ENCODE measurements at places on chromosomes 12 and 14. TPM values are rescaled to one million over a fixed set of nuclear protein-coding genes. Genes with fewer than 3 reads are reported as not detected.

CCDC197 gene
- total RNA-seq = not detected

CCDC38 gene
- total RNA-seq = 0.05 TPM

STYK1 gene
- total RNA-seq = 0.33 TPM

FAM177A1 gene
- 25.3 TPM for total RNA-seq

LRP1-AS gene
- not detected for total RNA-seq

TMEM132C gene
- 0.24 TPM for total RNA-seq

DPPA3 gene
- 0.19 TPM for total RNA-seq

- H3K4me3 ChIP-seq = no peak overlapping the region
- DNase-seq = peak; percentile 39
- H3K27ac ChIP-seq = no peak overlapping the region
- H3K27me3 ChIP-seq = no peaks in the 10 kb centered on the region
- no peaks in the 10 kb centered on the region for H3K4me1 ChIP-seq
- H3K36me3 ChIP-seq = no peaks in the 10 kb centered on the region
Measured at GRCh38 chr12:28222081-28222700, 31.9 kb downstream of the CCDC91 start.

DNA sequence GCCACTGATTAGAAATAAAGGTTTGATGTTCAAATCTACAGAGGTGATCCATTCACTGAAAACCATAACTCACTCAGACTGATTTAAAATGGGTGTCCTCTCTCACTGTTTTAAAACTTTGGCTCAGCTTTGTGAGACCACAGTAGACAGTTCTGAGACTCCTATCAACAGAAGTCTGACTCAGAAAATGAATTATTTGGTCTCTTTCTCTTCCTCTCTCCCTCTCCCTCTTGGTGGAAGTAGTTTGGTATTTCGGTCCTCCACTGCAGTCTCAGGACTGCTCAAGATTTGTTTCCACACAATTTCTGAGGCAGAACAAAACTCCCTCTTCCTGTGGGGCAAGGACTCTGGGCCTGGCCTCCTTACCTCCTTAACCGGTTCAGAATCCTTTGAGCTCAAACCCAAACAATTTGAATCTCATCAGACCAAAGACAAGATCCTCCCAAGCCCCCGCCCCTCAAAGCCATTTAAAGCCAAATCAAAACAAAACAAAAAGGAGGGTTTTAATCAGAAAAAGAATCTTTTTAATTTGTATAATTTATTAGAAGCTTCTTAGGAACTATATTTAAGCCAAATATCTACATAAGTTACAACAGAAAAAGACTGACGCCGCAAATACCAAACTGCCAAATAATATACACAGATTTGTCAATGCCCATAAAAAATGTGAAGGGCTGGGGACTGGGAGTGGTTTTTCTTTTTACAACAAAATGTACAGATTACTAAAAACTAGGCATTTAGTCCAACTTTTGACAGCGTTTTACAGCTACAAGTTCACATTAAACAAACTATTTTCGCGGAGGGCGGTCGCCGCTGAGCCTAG is 3.9 kb downstream of the NKX2-1 start:
- H3K4me1 ChIP-seq = no peaks in the 10 kb centered on the region
- no peaks in the 10 kb centered on the region for H3K36me3 ChIP-seq
- DNase-seq = no peak
- H3K27me3 ChIP-seq = peaks cover 91% of the 10 kb centered on the region
- no peak overlapping the region for H3K27ac ChIP-seq

DNA sequence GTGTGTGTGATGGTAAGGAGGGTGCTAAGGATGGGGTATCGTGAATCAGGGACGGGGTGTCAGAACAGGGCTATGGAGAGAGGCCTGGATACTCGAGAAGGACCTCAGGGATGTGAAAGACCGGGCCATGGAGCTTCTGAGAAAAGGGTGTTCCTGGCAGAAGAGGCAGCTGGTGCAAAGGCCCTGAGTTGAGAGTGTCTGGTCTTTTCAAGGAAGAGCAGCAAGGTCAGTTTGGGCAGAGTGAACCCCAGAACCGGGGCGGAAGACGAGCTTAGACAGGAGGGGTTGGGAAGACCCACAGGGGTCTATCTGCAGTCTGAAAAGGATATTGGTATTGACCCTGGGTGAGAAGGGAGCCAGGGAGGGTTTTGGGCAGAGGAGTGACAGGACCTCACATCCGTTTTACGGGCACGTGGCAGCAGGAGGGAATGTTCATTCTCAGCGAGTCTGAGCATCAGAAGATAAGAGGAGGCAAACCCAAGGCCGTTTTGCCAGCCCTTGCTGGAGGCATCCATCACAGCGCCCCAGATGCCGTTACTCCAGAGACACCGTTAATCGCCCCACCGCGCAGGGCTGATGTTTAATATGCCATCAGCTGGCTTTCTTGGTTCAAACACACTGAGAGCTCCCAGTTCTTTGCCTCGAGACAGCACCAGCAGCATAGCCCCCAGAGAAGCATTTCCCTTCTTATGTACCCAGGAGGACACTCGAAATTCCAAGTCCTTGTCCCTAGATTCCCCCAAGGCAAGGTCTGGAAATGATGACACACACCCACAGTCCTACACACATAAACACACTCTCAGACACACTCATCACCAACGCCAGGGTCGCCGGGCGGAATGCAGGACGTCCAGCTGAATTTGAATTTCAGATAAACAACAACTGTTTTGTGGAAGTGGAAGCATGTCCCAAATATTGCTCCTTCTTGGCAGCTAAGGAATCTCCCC is 41.4 kb upstream of the EML1 start:
- H3K4me1 ChIP-seq = peaks cover 4% of the 10 kb centered on the region
- no peak overlapping the region for H3K4me3 ChIP-seq
- H3K27me3 ChIP-seq = peaks cover 52% of the 10 kb centered on the region
- no peaks in the 10 kb centered on the region for H3K36me3 ChIP-seq

GRCh38 chr14:20350860-20351259 is 7.4 kb downstream of the PARP2 start:
- peaks cover 26% of the 10 kb centered on the region for H3K36me3 ChIP-seq
- H3K27ac ChIP-seq = no peak overlapping the region
- no peaks in the 10 kb centered on the region for H3K4me1 ChIP-seq
- no peak for DNase-seq
- no peak overlapping the region for H3K4me3 ChIP-seq

GRCh38 chr14:74414403-74415114 is 11.5 kb downstream of the SYNDIG1L start:
- DNase-seq = no peak
- H3K4me3 ChIP-seq = no peak overlapping the region
- peaks cover 25% of the 10 kb centered on the region for H3K27me3 ChIP-seq
- H3K27ac ChIP-seq = no peak overlapping the region
- H3K36me3 ChIP-seq = no peaks in the 10 kb centered on the region

GRCh38 chr12:58470266-58471010 is 449.9 kb downstream of the LRIG3 start:
- no peaks in the 10 kb centered on the region for H3K4me1 ChIP-seq
- H3K36me3 ChIP-seq = no peaks in the 10 kb centered on the region
- no peak for DNase-seq

DNA sequence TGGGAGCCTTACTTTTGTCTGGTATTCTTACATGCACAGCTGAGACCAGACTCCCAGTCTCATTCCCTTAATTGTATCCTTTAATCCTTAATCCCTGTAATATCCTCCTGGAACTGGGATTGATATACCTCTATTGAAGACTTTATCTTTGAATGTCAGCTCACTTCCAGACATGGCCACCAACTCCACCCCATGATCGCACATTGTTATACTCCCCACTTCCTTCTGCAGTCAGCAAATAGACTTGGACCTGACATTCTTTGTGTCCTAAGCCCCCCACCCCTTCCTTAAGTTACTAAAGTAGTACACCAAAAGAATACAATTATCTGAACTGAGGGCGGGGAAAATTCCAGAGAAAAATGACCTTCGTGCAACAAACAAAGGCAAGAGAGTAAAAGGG is 8.6 kb upstream of the OSBPL8 start:
- no peaks in the 10 kb centered on the region for H3K36me3 ChIP-seq
- H3K4me3 ChIP-seq = no peak overlapping the region
- H3K27ac ChIP-seq = no peak overlapping the region

- no peak overlapping the region for H3K4me3 ChIP-seq
- H3K27me3 ChIP-seq = no peaks in the 10 kb centered on the region
- H3K27ac ChIP-seq = no peak overlapping the region
- no peaks in the 10 kb centered on the region for H3K4me1 ChIP-seq
- no peak for DNase-seq
- no peaks in the 10 kb centered on the region for H3K36me3 ChIP-seq
Measured at GRCh38 chr12:24929953-24930352, 18.9 kb downstream of the BCAT1 start.

DNA sequence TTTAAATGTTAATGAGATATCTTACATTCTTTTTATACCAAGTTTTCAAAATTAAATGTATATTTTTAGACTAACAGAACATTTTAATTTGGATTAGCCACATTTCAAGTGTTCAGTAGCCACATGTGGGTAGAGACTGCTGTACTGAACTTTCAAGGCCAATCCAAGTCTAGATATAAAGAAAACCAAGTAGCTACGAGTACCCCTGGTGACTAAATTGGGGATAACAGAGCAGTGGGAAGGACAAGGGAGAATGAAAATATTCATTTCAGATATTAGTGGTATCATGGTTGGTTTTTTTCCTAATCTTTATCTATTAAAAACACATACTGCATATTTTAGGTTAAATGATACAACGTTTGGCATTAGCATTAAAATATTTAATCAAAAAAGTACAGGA is 69.4 kb upstream of the RHOJ start:
- H3K4me1 ChIP-seq = no peaks in the 10 kb centered on the region
- H3K36me3 ChIP-seq = no peaks in the 10 kb centered on the region
- no peak overlapping the region for H3K4me3 ChIP-seq
- no peaks in the 10 kb centered on the region for H3K27me3 ChIP-seq
- no peak overlapping the region for H3K27ac ChIP-seq

- DNase-seq = no peak
- H3K4me3 ChIP-seq = no peak overlapping the region
- no peaks in the 10 kb centered on the region for H3K27me3 ChIP-seq
- H3K36me3 ChIP-seq = no peaks in the 10 kb centered on the region
Measured at GRCh38 chr12:126668961-126669360, 1598.0 kb upstream of the TMEM132C start.

GRCh38 chr14:20904393-20905029 is 13.3 kb downstream of the RNASE3 start:
- H3K4me3 ChIP-seq = no peak overlapping the region
- no peak overlapping the region for H3K27ac ChIP-seq
- no peaks in the 10 kb centered on the region for H3K36me3 ChIP-seq
- DNase-seq = no peak
- no peaks in the 10 kb centered on the region for H3K27me3 ChIP-seq

DNA sequence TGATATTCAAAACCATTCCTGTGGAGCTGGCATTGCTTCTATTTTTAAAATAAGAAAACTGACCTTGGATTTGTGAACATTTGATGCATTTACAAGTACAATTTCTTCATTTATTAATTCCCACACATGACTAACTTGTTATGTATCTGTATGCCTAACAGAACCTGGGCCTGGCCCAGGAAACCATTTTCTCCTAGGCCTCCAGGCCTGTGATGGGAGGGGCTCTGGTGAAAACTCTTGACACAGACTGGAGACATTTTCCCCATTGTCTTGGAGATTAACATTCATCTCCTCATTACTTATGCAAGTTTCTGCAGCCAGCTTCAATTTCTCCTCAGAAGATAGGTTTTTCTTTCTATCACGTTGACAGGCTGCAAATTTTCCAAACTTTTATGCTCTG is 42.0 kb downstream of the GLIPR1L2 start:
- H3K4me1 ChIP-seq = peaks cover 1% of the 10 kb centered on the region
- no peaks in the 10 kb centered on the region for H3K27me3 ChIP-seq
- no peak overlapping the region for H3K4me3 ChIP-seq
- no peaks in the 10 kb centered on the region for H3K36me3 ChIP-seq
- H3K27ac ChIP-seq = no peak overlapping the region
- DNase-seq = no peak

DNA sequence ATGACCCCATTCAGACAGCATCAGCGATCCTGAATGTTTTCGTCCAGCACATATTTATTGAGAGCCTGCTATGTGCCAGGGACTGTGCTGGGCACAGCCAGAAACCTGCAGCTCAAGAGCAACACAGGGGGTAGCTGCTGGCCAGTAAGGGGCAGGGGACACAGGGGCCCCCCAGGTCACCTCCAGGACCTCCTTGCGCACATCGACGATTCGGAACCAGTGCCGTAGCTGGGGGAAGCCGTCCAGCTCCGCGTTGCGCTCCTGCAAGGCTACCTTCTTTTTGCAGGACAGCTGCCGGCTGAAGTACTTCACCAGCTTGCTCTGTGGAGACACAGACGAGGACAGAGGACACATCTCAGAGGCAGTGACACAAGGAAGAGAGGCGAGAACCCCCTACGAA is 108.7 kb downstream of the KSR2 start:
- H3K27ac ChIP-seq = no peak overlapping the region
- no peak for DNase-seq
- no peaks in the 10 kb centered on the region for H3K27me3 ChIP-seq
- no peaks in the 10 kb centered on the region for H3K4me1 ChIP-seq
- no peaks in the 10 kb centered on the region for H3K36me3 ChIP-seq

DNA sequence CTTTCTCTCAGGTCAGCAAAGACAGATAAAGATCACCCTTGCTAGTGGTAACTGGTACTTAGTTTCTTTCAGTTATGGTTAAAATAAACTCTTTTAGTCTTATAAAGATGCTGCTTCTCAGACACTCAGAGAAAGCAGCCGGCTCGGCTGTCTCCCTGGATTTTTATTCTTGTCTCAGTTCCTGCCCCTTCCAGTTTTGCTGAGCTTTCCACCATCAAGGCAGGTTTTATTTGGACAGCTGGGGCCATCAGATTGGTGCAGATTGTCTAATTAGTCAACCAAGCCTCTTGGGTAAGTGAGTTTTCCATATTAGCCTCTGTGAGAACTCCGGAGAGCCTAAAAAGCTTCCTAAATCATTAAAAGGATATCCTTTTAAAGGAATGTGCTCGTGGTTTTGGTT is 130.8 kb upstream of the BMP4 start:
- DNase-seq = no peak
- H3K27ac ChIP-seq = no peak overlapping the region
- H3K36me3 ChIP-seq = no peaks in the 10 kb centered on the region
- no peaks in the 10 kb centered on the region for H3K4me1 ChIP-seq
- H3K27me3 ChIP-seq = no peaks in the 10 kb centered on the region

DNA sequence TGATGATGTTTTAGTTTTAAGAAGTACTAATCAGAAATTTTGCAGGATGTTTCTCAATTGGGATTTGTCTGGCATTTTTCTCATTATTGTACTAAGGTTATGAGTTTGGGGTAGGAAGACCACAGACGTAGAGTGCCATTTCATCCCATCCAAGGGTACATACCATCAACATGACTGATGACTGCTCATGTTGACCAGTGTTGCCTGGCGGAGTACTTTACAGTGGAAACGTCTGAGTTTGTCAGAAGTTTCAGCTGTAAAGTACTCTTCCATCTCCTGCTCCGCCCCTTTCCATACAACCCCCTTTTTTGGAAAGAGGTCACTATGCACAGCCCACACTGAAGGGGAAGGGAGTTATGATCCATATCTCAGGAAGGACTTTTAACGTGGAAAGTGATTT is 74.2 kb downstream of the RCOR1 start:
- H3K27me3 ChIP-seq = no peaks in the 10 kb centered on the region
- no peaks in the 10 kb centered on the region for H3K36me3 ChIP-seq

DNA sequence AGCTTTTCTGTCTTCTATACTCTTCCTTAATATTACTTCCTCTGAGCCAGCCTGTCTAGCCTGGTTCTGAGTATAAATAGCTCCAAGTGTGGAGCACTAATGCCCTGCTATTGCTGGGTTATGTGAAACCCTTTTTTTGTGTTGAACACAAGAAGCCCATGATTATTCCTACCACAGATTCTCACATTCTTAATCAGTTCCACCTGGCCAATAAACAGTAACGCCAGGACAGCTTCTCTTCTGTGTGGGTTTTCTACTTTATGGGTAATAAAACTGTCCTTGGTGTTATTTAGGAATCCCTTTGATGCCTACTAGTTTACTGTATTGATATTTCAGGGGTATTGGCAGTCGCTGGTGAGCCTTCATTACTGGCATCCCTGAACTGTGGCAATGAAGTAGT is 48.9 kb upstream of the LRIG3 start:
- no peaks in the 10 kb centered on the region for H3K27me3 ChIP-seq
- no peak overlapping the region for H3K27ac ChIP-seq
- no peak for DNase-seq
- no peaks in the 10 kb centered on the region for H3K36me3 ChIP-seq
- H3K4me3 ChIP-seq = no peak overlapping the region
- no peaks in the 10 kb centered on the region for H3K4me1 ChIP-seq
